ENCODE measurements at places on chromosomes 2 and 18.

DNA sequence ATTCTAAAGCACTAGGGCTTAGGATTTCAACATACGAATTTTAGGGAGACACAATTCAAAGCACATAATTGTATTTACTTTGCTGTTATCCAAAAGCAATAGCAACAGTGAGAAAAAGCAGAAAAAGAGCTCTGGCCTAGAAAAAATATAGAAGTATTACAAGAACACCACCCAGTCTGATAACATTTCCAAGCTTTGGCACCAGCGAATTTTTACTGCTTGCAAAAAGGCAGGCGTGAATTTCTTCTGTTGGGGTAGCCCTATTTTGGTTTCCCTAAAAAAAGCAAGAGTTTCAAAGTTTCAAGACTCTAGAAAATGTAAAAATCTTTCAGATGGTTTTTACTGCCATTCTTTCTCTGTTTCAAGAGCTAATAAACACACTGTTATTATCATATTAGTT is 292.7 kb downstream of the DPP10 start:
- DNase-seq, result no peak

DNA sequence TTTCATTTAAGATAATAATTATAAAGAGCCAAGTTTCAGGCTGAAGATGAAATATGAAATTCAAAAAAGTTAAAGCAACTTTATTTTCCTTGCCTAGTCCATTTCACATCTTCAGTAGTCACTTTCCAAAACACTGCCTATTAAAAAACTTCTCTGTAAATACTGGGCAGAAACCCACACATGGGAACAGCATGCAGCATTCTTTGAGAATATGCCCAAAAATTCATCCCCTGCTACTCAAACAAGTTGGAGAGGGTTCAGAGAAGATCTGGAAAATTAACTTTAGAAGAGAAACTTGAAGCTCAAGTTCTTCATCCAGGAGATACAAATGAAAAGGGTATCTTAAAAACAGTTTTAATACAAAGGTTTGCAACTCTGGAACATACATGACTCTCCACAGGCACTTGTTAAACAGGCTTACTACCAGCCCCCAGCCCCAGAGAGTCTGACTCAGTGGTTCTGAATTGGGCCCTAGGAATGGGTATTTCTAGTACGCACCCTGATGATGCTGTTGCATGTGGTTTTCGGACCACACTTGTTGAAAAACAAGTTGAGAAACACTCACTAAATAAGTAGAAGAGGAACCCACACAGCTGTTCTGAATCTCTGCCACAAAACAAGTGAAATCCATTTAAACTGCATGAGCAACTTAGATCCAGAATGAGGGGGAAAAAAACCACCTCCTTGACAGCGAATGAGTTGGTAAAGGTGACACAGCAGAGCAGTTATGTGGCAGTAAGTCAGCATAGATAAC is 329.1 kb downstream of the SATB2 start:
- no peak for DNase-seq

- no peak for DNase-seq
These were observed 18.0 kb upstream of the AP1S3 start for GRCh38 chr2:223855426-223855825.

GRCh38 chr2:199468561-199469513 is 11.1 kb upstream of the SATB2 start:
- no peak for DNase-seq

DNA sequence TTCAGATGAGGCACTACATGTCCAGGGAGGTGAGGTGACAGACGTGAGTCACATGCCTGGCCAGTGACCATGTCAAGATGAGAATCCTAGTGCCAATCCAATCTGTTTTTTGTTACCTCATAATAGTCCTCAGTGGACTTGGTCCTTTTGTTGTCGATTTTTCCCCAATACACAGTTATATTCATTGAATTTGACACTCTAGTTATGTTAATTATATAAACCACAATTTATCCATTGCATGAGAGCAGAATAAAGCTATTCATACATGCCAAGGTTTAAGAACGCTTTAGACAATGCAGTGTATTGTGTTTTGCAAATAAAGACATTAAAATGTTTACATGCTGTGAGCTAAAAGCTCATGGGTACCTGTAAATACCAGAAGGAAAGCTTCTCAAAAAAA is 21.6 kb upstream of the TMEFF2 start:
- no peak for DNase-seq

GRCh38 chr2:227870710-227871374 is 589 bp upstream of the DAW1 start:
- DNase-seq, result no peak

- no peak for DNase-seq
These were observed 57.6 kb downstream of the BCL2L11 start for GRCh38 chr2:111178296-111178695.

- DNase-seq, result no peak
These were observed 330.0 kb upstream of the PKDCC start for GRCh38 chr2:41717839-41718238.

DNA sequence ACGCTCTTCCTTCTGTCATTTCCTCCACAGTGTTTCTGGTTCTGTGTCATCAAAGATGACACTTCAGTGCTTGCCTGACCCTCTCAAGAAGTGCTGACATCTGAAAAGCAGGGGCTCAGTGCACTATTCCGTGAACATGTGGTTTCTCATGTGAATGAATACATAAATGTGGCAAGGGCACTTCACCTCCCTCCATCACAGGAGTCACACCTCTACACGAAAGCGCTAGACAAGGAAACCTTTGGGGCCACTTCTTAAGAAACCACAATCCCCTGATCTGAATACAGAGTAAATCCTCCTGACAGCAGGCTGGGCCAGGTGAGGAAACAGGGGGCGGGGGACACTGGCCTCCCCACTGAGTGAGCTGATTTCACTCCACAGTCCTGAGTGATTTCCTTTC is 145.8 kb upstream of the ACAA2 start:
- no peak for DNase-seq

- DNase-seq, result no peak
These were observed 60.7 kb downstream of the ANKRD62 start for GRCh38 chr18:12154361-12154760.

- DNase-seq, result no peak
These were observed 26.6 kb downstream of the TWSG1 start for GRCh38 chr18:9361191-9361590.

DNA sequence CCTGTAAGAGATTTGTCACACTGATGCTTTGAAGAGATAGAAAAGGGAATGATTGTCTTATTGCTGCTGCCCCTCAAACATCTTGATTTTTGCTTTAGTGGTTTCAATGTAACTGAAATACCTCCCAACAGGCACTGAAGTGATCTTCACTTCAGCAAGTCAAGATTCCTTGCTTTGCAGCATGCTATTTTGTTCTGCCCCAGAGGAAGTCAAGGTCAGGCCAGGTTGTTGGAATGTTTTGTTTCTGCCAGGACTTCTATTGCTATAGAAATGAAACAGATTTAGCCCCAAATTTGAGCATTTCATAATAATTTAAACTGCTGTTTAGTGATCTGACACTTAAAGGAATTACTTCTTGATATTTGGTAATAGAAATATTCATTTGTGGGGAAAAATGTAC is 277.6 kb downstream of the ZNF804A start:
- DNase-seq, result no peak

DNA sequence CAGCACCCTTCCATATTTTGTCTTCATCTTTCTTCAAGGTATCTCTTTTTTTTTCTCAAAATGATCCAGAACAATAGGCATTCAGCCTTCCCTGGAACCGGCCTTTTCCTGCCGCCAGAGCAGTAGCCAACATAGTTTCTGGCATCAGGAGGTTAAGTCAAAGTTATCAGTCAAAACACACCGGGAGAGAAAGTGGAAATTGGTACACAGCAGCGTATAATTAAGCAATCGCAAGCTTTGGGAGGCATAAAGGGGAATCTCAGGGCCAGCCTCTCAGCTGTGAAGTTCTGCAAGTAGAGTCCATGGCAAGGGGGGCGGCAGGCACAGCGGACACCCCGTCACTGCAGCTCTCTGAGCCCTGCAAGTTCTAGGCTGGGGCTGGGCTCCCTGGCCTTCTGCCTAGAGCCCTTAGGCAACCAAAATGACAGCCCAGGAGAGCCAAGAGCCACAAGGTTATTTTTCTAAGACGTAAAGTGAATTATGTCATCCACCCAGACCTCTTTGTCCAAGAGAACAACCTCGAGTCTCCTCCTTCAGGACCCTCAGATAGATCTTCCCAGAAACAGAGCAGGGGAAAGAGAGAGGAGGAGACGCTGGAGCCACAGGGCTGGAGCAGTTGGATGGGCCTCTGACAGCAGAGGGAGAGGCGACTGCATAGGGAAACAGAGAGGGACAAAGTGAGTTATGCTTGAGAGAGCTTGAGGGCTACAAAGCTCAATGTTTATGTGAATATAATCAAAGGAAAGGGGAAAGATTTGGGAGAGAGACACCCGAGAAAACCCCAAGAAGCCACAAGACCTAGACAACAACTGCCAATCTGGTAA is 114.7 kb downstream of the BCL2L11 start:
- DNase-seq, result no peak

DNA sequence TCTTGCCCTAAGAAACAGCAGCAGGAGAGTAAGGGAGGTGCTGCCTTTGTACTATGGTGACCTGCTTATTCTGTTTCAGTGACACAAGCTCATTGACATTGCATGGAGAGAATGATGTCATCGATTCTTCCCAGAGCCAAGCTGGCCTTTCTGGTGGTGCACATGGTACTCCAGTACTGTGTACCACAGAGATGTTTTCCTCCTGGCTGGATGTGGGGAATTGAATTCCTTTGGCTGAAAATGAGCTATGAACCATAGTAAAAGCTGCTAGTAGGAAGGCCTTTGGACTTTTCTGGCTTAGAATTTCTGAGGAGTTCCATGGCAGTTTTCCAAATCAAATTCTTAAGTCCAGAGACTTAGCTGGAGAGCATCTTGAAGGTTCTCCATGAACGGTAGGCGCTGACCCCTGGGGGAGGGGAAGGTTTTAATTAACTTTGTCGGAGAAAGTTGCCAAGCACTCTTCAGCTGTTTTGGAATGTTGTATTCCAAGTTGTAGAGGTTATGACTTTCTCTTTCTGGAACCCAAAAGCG is 17.1 kb upstream of the B3GNT2 start:
- DNase-seq, result no peak

DNA sequence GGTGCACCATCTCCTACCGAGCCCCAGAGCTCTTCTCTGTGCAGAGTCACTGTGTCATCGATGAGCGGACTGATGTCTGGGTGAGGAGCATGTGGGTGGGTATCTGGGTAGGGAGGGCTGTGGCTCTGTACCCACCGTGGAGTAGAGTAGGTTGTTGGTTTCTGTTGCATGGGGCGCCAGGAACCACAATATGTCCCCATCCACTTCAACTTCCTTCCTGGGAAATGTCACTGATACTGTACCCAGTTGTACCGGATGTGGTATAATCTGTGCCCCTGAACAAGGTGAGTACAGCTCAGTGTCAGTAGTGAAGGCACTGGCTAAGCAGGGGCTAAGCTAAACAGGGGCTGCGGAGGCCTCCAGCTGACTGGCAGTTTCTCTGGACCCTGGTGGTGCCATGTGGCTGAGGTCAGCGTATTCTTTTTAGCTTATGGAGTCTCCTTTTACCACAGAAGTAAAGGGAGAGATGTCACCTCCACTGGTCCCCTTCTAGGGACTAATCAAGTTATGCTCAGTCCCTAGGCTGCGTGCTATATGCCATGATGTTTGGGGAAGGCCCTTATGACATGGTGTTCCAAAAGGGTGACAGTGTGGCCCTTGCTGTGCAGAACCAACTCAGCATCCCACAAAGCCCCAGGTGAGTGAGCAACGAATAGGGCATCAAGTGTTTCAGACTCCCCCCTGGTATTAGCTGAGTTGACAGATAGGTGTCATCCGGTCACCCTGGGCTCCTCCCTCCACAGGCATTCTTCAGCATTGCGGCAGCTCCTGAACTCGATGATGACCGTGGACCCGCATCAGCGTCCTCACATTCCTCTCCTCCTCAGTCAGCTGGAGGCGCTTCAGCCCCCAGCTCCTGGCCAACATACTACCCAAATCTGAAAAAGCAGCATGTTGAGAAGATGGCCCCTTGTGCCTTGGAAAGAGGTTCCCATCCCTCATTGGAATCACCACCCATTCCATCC is 2.7 kb downstream of the STK16 start:
- DNase-seq, result no peak

DNA sequence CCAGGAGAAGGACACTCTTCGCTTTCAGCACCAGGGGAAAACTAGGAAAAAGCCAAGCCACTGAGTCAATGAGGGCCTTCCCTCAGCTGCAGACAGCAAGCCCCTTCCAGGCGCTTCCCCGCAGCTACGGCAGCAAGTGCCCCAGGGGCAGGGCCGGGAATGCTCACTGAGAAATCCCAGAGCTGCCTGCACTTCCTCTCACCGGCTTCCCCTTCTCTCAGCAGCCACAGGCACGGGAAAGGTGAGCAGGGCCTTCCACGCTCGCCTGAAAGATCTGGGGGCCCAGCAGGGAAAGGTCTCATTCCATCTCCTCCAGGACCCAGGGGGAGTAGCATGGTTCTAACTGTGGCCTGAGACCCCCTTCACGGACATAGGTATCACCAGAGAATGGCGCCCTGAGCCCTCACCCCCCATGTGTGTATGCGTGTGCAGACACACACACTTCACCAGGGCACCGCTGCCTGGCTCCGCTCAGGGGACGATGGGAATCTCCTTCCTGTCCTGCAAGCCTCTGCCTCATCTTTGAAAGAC is 29.6 kb upstream of the FOSL2 start:
- no peak for DNase-seq

DNA sequence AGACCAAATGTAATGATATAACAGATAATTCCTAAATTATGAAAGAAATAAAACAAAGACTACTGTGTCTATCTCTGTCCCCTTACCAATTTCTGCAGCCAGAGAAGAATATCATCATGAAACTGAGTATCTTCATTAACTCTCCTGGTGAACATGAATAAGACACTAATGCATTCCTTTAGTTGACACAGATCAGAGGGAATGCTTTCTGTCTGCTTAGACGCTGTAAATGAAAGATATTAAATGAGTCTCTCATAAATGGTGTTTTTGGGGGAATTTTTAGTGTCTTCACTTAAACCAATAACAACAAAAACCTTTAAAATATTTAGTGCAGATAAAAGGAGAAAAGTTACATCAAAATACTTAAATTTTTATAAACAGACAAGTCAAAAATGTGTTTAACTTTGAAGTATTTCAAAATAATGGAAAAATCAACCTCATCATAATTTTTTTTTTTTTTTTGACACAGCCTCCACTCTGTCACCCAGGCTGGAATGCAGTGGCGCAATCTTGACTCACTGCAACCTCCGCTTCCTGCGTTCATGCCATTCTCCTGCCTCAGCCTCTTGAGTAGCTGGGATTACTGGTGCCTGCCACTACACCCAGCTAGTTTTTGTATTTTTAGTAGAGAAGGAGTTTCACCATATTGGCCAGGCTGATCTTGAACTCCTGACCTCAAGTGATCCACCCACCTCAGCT is 16.0 kb downstream of the EPG5 start:
- no peak for DNase-seq
